ENCODE measurements at places on chromosomes 7 and 10. TPM values are rescaled to one million over a fixed set of nuclear protein-coding genes. Genes with fewer than 3 reads are reported as not detected.
A peak's percentile ranks its signal among the peaks of the same experiment; 100 is the strongest.

- H3K27me3 ChIP-seq: peaks cover 6% of the 10 kb centered on the region
- no peak overlapping the region for H3K4me3 ChIP-seq
These were observed 24.6 kb upstream of the IMMP2L start for GRCh38 chr7:111586711-111587409.

PYROXD2 gene
- polyA plus RNA-seq: 1.9 TPM

NRG3 gene
- polyA plus RNA-seq: not detected

DNA sequence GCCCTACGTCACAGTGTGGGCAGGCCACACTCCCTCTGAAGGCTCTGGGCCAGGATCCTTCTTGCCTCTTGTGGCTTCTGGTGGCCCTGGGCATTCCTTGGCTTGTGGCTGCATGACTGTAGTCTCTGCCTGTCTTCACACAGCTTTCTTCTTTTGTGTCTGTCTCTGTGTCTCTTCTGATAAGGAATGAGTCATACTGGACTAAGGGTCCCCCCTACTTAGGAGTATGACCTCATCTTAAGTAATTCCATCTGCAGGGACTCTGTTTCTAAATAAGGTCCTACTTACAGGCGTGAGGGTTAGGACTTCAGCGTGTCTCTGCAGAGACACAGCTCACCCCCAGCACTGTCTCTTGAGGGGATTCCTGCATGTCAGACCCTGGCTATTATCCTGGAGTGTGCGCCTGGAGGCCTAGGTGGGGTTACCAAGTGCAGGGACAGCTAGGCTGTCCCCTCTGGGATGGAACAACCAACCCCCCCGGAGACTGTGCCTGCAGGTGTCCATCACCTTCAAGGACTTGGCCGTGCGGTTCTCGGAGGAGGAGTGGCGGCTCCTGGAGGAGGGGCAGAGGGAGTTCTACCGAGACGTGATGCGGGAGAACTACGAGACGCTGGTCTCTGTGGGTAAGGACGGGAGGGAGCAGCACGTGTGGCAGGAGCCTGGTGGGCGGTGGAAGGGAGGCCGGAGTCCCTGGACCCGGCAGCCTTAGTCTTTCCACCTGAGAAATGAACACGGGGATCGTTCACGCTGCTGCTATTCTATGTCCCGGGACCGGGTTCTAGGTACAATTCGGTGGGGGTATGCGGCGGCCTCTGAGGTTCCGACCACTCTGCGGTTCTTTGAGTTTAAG, 54.1 kb downstream of the ZNF467 start:
- peaks cover 9% of the 10 kb centered on the region for H3K36me3 ChIP-seq
- peaks cover 23% of the 10 kb centered on the region for H3K4me1 ChIP-seq
- no peak overlapping the region for H3K27ac ChIP-seq
- peak overlapping the region; percentile 71 for H3K4me3 ChIP-seq
- H3K27me3 ChIP-seq: no peaks in the 10 kb centered on the region

- DNase-seq: no peak
- no peaks in the 10 kb centered on the region for H3K36me3 ChIP-seq
- H3K4me3 ChIP-seq: no peak overlapping the region
- H3K27me3 ChIP-seq: no peaks in the 10 kb centered on the region
- H3K4me1 ChIP-seq: no peaks in the 10 kb centered on the region
- H3K27ac ChIP-seq: no peak overlapping the region
These were observed 124.5 kb downstream of the TMEM168 start for GRCh38 chr7:112665709-112666108.

ZFAND4 gene
- polyA plus RNA-seq: 18.7 TPM

SFR1 gene
- 21.5 TPM for polyA plus RNA-seq

DDIT4 gene
- 82.5 TPM for polyA plus RNA-seq

SLC13A1 gene
- polyA plus RNA-seq: not detected

DNA sequence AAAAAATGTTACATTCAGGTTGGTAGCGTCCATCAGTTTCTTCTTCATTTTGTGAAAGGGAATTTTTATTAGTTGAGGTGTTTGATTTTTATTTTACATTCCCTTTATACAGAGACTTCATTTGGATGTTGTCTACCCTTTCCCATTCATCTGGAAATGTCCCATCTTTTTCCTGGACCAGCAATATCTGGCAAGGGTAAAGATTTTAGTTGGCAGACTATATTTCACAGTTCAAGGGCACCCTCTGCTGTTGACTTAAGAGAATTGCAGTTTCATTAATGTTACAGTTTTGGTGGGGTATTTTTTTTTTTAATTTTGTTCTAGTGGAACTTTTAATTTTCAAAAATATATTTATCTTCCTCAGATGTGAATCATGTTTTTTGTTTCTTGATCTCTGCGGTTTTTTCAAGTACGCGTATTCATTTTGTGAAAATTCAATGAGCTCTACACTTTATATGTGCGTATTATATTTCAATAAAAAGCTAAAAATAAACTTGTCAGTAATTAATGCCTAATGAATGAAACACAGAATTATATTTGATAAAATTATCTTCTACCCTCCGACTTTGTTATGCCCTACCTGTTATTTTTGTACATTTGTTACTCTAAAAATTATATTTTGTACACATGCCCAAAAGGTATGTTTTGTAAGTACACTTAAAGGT, 97.9 kb upstream of the KLF14 start:
- H3K27ac ChIP-seq: no peak overlapping the region
- no peaks in the 10 kb centered on the region for H3K4me1 ChIP-seq
- peaks cover 24% of the 10 kb centered on the region for H3K36me3 ChIP-seq
- H3K27me3 ChIP-seq: peaks cover 32% of the 10 kb centered on the region

GRCh38 chr10:66678521-66678920, 247.3 kb upstream of the LRRTM3 start:
- H3K4me1 ChIP-seq: no peaks in the 10 kb centered on the region
- H3K27me3 ChIP-seq: no peaks in the 10 kb centered on the region
- H3K27ac ChIP-seq: no peak overlapping the region
- DNase-seq: no peak
- no peak overlapping the region for H3K4me3 ChIP-seq

DNA sequence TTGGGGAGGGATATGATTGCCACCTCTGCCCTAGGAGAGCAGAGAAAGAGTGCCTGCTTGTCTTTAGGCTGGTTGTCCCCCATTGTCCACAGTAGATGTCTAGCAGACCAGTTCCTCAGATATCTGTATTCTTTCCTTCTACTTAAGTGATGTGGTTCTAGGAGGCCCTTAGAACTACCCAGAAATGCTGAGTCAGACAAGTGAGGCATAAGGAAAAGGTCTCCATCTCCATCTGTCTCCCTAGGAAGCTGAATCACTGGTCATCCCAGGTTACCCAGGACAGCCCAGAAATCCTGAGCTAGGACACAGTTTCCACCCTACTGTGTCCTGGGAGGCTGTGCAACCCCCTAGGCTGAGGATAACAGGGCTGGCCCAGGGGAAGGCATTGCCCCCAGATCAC, 93.4 kb upstream of the INHBA start:
- no peaks in the 10 kb centered on the region for H3K27me3 ChIP-seq
- peaks cover 2% of the 10 kb centered on the region for H3K4me1 ChIP-seq
- H3K36me3 ChIP-seq: no peaks in the 10 kb centered on the region
- H3K27ac ChIP-seq: no peak overlapping the region
- DNase-seq: no peak

DNA sequence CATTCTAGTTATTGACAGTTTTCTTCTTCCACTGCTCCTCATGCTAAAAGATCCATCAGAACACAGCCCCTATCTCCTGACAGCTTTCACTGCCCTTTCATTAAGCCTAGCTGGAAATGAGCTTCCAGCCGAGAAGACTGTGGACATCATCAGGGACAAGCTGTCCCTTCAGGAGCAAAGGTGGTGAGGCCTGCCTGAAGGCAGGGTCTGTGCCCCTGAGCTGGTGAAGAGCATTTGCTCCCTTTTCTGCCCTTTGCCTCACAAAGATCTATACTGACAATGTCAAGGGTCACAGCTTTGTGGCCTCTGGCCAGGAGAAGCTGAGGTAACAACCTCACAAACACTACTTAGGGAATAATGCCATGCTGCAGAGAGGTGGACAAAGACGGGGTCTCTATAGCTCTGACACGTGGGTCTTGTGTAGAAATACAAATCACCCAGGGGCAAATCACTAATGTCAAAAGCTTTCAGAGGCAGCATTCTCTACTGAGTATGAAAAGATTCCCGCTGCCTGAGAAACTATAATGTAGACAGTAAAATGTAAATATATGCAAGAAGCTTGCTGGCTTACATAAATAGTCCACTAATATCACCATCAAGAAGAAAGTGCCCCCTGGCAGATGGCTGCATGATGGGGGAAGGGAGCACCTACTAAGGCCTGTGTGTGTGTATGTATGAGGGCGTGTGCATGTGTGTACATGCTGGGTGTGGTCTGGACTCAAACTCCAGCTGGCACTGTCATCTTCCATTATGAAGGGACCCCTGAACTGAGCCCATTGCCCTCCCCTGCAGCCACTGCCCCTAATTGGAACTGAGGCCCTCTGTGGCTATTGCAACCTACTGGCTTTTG, 55.8 kb downstream of the HBP1 start:
- H3K4me3 ChIP-seq: no peak overlapping the region
- no peaks in the 10 kb centered on the region for H3K4me1 ChIP-seq
- no peak for DNase-seq
- peaks cover 2% of the 10 kb centered on the region for H3K36me3 ChIP-seq

BHLHA15 gene
- 0.61 TPM for polyA plus RNA-seq

TRPV5 gene
- polyA plus RNA-seq: not detected

- no peaks in the 10 kb centered on the region for H3K36me3 ChIP-seq
- no peak for DNase-seq
- H3K27me3 ChIP-seq: no peaks in the 10 kb centered on the region
These were observed 50.2 kb upstream of the ZMIZ1 start for GRCh38 chr10:79018521-79019011.

All from naive B cell (primary cell).